HTR-8/SVneo (cell line): ENCODE measurements at places on chromosomes 3 and 15.
A peak's percentile ranks its signal among the peaks of the same experiment; 100 is the strongest.

DNA sequence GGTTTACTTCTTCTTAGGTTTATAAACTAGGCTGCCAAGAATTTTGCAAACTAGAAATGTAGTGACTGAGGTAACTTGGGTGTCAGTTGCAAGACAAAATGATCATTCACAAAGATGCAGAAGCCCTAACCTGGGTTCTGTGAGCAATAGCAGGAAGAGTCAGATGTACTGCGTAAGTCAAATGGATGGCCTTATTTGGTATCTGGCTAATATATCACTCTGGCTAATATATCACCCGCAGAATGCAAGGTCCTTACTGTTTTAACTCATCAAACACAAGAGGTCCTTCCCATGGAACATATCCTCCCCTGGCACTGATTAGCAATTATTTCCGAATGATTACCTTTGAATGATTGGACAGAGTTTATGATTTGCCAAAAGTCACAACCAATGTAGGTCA, 37.4 kb downstream of the RBMS3 start:
- DNase-seq = no peak

- DNase-seq = no peak
Observed at GRCh38 chr3:869734-870133, 223.1 kb upstream of the CNTN6 start.

GRCh38 chr15:43299884-43300283, 30.5 kb downstream of the LCMT2 start:
- DNase-seq = no peak

- DNase-seq = peak; percentile 82
Observed at GRCh38 chr15:77869021-77869895, 208.3 kb downstream of the TBC1D2B start.

- no peak for DNase-seq
Observed at GRCh38 chr3:106126067-106126845, 257.4 kb upstream of the CBLB start.

DNA sequence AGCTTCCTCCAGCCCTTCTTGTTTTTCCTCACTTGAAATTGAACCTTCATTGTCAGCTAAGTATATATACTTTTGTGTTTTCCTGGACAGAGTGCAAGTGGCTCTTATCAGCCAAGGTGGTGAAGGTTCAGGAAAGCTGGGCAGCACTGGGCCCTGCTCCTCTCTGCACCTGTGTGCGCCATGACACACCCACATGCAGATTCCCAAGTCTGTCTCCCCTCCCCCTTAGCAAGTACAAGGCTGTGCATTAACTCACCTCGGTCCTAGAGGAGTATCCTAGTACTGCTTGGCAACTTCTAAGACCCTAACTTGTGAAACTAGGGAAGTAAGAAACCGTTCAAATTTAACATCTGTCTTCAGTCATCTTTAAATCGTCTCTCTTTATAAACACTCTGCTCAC, 85.8 kb downstream of the SLC49A4 start:
- no peak for DNase-seq

DNA sequence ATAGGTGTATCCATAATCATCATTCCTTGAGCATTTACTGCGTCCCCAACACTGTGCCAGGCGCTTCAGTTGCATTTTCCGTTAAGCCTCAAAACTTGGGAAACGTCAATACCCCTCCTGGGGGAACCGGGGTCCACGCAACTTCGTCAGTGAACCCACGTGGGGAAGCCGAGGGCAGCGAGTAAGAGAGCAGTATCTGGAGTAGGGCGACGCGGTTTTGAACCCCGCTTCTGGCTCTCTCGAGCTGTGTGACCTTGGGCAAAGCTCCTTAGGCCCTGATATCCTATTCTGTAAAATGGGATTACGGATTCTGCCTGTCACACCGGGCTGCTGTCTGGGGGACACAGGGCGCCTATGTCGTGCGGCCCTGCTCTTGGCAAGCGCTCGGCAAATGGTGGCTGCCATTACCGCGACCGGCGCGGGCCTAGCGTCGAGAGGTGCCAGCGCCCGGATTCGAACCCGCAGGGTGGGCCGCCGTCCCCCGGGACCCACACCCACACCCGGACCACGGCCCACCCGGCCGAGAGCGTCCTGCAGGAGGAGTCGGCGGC, 590 bp downstream of the POLG start:
- no peak for DNase-seq

- DNase-seq = no peak
Observed at GRCh38 chr3:104933972-104934371, 432.7 kb upstream of the ALCAM start.

DNA sequence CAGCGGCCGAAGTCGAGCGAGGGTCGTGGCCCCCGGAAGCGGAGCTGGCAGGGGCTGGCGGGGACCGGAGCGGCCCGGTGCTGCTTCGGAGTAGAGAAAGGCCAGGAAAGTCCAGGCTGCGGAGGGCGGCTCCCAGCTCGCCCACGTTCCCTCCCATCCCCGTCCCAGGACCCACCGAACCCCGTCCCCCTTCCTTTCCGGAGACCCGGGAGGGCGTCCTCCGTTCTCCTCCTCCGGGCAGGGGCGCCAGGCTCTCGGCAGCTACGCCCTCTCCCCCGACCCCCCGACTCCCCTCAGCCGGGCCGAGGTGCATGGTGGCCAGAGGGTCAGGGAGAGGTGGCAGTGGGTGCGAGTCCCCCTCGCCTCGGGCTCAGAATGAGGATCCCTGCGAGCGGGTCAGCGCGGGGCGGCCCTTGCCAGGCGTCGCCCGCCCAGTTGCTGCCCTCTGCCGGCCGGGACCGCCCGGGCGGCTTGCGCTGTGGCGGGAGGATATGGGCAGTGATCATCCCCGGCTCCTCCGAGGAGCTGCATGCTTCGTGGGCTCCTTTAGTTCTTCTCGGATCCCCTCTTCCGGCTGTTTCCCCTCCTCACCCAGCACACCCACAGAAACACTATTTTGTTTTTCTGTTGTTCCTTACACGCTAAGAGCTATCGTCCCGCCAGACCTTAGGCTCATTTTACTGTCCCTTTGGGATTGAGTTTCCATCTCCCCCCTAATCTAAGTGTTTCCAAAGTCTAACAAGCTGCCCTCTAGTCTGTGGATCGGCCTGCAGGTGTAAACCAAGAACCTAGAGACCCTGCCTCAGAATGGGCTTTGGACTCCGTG, 744 bp upstream of the ALDH1A2 start:
- DNase-seq = peak; percentile 45
